Activated T-cell treated with anti-CD3 and anti-CD28 coated beads for 48 hours (primary cell): ENCODE measurements at places on chromosomes 4 and X.

DNA sequence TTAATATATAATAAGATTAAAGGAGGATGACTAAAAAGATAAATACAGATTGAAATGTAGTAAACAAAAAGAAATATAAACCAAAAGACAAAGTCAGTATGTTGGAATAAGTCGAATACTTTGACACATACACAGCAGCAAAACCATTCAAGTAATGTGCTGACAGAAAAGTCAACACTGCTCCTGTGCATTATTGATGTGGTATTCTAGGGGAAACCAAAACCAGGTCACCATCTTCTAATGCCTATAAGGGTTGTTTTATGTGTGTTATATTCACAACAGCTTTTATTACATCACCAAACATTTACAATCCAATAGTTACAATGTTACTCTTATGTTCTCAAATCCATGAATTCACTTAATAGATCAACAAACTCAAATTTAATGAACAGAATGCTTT lies 111.8 kb upstream of the DKK2 start:
- DNase-seq, result no peak

GRCh38 chr4:24778464-24779225 lies 16.7 kb upstream of the SOD3 start:
- no peak for DNase-seq

- DNase-seq, result no peak
These were observed 60.4 kb upstream of the BCOR start for GRCh38 chrX:40158036-40158706.

- no peak for DNase-seq
These were observed 44.4 kb downstream of the UGT2A3 start for GRCh38 chr4:68907245-68907644.

- DNase-seq, result no peak
These were observed 229.6 kb upstream of the AGTR2 start for GRCh38 chrX:115940888-115941332.

DNA sequence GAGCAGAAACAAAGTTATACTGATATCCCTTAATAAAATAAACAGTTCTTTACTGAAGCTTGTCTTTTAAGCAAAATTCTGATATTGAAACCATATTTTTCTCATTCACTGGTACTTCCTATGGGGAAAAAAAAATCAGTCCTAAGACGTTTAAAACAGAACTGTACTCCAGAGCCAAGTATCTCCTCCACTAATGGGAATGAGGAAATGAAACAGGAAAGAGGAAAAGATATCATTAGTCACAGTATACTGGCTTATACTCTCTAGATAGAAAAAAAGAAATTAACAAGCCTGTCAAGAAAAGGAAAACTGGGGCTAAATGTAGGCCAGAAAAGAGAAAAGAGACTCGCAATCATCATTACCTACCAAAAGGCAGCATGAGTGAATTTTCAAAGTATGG lies 252.7 kb downstream of the CENPC start:
- DNase-seq, result no peak

DNA sequence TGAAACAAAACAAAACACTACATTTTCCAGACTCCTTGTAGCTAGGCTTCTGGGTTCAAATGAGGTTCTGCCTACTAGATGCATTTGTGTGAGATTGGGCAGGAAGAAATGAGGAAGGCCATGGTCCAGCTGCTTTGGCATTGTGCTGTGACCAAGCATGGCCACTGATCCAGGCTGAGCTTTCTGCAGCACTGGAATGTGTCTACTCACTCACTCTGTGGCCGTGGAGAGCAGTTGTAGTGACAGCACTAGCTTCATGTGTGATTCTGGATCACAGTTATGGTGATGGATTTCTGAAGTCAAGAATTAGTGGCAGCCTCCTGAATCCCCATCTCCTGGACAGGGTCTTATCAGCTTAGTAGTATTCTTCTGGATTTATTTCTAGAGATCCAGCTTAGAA lies 358.9 kb downstream of the GPAT3 start:
- no peak for DNase-seq

- no peak for DNase-seq
These were observed 18.5 kb upstream of the UVSSA start for GRCh38 chr4:1328267-1329155.

- no peak for DNase-seq
These were observed at the start of gene SMPX for GRCh38 chrX:21757960-21758359. Gene SMPX (minus strand): TSS chrX:21758116. CDS start chrX:21754290, 3,826 bp downstream.

GRCh38 chrX:13691841-13692371 lies 3.0 kb downstream of the RAB9A start:
- DNase-seq, result no peak

- DNase-seq, result no peak
These were observed 343.4 kb downstream of the DMD start for GRCh38 chrX:32867781-32868523.

GRCh38 chrX:128781506-128781905 lies 729.3 kb upstream of the ACTRT1 start:
- DNase-seq, result no peak

DNA sequence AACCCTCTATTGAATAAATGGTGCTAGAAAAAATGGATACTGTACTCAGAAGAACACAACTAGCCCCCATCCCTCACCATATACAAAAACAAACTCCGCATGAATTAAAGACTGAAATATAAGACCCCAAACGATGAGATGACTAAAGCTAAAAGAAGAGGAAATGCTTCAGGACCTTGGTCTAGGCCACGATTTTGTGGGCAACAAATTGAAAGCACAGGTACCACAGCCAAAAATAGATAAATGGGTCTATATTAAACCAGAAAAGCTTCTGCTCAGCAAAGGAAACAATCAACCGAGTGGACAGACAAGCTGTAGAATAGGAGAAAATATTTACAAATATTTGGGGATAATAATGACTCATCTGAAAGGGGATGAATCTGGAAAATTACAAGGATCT lies 86.4 kb upstream of the DHRSX start:
- no peak for DNase-seq

GRCh38 chr4:22531311-22532019 lies 15.6 kb upstream of the ADGRA3 start:
- DNase-seq, result no peak

- no peak for DNase-seq
These were observed 45.0 kb upstream of the MSANTD1 start for GRCh38 chr4:3203971-3204431.

GRCh38 chr4:28277931-28278330 lies 1417.3 kb downstream of the STIM2 start:
- no peak for DNase-seq

DNA sequence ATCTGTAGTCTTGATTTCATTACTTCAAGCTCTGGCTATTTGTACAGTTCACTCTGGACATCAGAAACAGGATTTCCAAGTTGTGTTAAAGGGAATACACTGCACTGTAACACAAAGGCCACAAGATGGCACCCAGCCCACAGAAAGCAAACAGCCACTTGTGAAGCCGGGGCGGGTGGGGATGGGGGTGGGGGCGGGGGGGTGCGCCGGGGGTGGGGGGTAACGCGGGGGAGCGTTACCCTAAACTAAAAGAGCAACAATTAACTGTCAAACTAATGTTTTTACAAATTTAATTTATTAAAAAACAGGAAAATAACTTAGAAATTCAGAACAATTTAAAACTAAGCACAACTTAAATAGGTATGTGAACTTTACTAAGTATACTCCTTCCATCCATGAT lies 27.3 kb downstream of the PRDX4 start:
- peak; percentile 21 for DNase-seq

- no peak for DNase-seq
These were observed 48.4 kb upstream of the SMIM10L2A start for GRCh38 chrX:135373357-135373756.

- DNase-seq, result no peak
These were observed 27.5 kb upstream of the PLCXD1 start for GRCh38 chrX:253451-254297.
